ENCODE measurements at places on chromosomes 6 and 20.

GRCh38 chr6:136038531-136038930 lies 187.0 kb downstream of the PDE7B start:
- DNase-seq: no peak

GRCh38 chr6:14272737-14273085 lies 155.1 kb downstream of the CD83 start:
- no peak for DNase-seq

- DNase-seq: no peak
Measured at GRCh38 chr6:162613310-162613709, 114.3 kb downstream of the PRKN start.

DNA sequence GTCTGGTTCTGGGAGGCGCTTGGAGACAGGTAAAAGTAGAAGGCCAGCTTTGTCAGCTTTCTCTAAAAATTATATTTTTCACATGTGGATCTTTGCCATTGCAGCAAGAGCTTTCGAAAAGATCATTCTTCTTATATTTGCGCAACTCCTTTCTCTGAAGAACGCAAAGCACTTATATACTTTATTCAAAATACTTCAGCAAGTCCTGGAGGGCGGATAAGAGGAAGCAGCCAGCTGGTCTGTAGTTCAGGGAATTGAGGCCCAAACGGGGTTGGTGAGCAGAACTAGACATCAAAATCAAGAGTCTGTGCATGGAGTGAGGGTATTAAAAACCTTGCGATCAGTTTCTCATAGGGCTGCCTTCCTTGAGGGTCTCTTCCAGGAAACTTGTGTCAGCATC lies 182.3 kb downstream of the DTNBP1 start:
- no peak for DNase-seq

DNA sequence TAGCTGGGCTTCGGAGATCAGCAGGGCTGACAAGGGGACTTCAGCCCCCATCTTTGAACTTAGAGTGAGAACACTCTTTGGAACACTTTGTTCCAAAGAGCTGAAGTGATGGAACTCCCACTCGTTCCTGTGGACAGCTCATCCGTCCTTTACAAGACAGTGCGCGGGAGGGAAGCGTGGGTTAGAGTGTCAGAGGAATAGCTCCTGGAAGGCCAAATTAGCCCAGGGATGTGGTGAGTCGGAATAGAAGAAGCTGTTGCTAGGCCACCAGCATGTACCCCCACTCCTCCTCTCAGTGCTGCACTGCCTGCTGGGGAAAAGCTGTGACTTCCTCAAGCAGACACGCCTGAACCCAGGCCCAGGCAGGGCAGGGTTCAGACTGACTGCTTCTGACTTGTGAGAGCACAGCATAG lies 1.7 kb downstream of the SDCBP2 start:
- no peak for DNase-seq

DNA sequence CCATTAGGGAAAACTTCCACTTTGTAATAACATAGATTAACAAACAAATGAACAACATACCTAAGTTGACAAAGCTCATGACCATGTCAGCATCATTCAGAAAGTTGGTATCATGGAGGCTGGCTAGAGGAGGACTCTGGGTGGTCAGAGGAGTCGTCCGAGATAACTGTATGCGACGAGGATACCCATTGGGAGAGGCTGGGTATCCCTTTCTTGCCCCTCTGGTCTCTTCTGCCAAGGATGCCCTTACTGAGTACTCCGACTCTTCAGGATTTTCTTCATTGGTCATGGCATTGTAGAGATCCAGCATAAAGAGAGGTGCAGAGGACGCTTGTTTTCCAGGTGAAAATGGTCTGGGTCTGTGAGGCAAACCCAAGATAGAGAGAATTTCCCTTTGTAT lies 1.1 kb downstream of the BMP5 start:
- no peak for DNase-seq
